ENCODE measurements at places on chromosomes 5 and 9.

- DNase-seq: no peak
These were observed 270.2 kb downstream of the FBXL17 start for GRCh38 chr5:108111736-108112135.

GRCh38 chr5:133347039-133347438, 265.3 kb downstream of the FSTL4 start:
- peak; percentile 10 for DNase-seq

DNA sequence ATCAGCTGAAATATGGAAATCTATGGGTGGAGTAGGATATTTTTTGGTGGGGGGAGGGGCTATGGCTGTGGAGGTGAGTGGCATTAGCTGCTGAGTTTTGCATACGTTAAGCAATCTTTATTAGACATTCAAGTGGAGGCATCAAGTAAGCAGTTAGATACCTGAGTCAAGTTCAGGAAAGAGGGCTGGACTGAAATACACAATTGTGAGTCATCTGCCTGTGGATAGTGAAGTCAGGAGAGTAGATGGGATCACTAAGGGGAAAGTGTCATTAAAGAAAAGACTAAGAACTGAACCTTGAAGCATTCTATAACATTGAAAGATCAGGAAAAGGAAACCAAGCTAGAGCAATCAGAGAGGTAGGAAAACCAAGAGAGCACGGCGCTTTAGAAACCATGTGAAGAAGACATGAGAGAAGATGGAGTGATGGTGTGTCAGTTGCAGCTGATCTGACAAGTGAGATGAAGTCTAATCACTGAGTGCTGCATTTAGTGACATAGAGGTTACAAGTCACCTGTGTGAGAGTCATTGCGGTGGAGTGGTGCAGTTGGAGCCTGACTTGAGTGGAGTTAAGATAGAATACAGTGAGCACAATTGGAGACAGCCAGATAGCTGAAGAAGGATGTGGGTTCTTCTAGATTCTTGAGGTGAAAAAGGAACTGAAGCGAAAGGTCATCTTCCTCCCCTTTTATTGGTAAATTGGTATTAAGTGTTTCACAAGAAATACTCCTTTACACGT, 88.7 kb downstream of the PIP5K1B start:
- DNase-seq: no peak

DNA sequence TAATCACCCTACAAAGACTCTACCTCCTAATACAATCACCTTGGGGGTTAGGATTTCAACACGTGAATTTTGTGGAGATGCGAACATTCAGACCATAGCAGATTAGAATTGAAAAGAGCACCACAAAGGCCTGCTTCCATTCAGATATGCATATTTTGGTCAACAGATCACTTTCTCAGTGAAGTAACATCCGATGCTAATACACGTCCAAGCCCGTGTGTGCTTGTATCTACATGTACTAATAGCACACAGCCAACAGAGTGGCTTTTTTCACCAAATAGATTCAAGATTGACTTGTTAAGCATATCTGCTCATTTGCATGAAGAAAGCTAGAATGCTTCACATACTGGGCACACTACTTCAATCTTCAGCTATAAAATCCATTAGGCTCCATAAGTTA, 35.6 kb upstream of the SSBP2 start:
- DNase-seq: no peak

- DNase-seq: no peak
These were observed 11.9 kb upstream of the CLIC3 start for GRCh38 chr9:137008312-137008711.

- DNase-seq: no peak
These were observed 7.5 kb downstream of the CATSPER3 start for GRCh38 chr5:134975078-134975715.
